ENCODE measurements at places on chromosomes 12 and 14.

DNA sequence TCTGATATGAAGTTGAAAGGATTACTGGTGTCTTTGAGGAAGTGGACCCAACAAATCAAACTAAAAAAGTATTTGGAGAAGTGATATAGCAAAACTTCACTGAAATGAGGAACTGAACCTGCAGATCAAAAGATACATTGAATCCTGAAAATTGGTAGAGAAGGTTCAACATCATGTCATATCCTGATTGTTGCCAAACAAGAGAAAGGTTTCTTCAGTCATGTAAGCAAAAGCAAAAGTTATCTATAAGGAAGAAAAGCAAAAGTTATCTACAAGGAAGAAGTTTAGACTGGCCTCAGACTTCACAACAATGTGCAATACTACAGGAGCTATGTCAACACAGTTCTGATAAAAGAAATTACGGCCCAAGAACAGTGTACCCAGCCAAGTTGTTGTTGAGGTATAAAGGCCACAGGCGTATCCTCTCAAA lies 142.7 kb downstream of the RAD51B start:
- no peak for DNase-seq

- DNase-seq: no peak
Measured at GRCh38 chr12:6567112-6567670, 900 bp downstream of the NOP2 start.

- no peak for DNase-seq
Measured at GRCh38 chr12:4251216-4251891, 22.2 kb upstream of the CCND2 start.

- DNase-seq: no peak
Measured at GRCh38 chr12:68487721-68488309, 122.9 kb upstream of the RAP1B start.

DNA sequence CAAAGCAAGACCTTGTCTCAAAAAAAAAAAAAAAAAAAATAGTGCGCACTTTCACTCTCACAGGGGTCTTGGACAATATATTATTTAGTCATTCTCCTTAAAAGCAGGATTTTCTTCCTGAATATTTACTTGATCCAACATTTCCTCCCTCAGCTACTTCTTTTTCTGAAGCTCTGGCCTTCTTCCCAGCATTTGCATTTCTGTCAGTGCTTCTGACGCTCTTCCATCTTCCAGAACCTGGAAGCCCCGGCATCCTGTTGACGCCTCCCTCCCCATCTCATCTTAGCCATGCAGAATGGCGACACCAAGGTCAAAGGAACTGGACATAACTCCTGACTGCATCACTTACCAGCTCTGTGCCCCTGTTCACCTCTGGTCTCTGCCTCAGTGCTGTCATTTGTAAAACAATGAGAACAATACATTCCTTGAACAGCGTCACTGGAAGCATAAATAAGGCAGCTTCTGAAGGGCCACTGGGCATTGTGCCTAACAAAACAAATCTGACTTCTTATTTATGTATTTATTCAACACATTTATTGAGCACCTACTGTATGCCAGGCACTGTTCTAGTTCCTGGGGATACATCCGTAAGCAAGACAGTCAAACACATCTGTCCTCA lies 90.9 kb upstream of the MDM1 start:
- DNase-seq: no peak

- DNase-seq: no peak
Measured at GRCh38 chr14:56136571-56137452, 18.6 kb downstream of the PELI2 start.

DNA sequence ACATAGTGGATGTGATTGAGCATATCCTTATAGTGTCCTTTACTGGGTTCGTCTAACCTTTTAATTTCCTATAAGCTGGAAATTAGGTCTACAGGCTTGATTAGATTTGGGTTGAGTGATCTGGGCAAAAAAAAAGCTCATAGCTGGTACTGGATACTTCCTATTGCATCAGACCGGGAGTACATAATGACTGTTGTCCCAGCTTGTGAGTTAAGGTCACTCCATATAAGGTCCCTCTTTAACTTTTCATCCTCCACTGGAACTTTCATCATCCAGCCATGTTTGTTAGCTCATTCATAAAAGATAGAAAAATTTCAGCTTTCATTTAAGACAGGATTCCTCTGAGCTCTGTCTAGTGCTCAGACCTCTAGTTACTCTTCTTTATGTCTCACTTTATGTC lies 80.8 kb downstream of the C14orf132 start:
- DNase-seq: no peak

DNA sequence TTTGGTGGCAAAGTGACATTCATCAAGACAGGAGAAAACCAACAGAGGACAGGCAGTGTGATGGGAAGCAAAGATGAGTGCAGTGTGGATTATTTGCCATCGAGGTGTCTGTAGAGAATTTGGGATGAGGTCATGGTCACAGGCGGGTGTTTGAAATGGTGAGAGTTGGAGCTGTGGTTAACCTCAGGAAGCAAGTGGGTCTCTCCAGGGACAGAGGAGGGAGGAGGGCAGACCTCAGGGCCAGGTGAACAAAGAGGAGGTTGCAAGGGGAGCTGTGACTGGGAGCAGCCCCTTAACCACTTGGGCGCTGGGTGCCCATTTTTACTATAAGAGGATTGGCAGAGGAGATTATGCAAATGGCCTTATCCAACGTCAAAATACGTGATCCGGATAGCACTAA lies 7.0 kb downstream of the FZD10 start:
- no peak for DNase-seq

DNA sequence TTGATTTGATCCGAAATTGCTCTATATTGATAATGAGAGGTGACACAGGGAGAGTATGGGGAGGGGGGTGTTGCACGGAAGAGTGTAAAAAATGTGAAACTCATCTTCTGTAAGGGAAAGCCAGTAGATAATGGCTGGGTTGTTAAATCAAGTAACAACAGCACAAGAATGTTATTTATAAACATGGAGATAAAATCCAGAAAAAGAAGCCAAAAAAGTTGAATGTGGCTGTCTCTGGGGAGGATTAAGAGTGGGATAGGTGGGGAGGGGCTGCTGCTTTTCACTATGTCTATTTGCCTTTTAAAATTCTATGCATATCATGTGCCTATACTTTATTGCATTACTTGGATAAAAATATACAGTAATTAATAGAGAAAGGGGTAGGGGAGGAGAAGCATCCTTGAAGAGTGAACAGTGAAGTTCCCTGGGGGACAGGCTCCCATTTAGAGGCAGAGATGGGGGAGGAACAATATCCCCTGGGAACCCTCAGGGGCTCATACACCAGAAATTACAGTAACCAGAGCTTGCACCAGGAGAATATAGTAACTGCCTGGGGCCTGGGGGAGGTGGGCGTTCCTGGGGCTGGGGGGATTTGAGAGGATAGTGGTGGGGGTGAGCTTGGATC lies 39.2 kb upstream of the ANKRD9 start:
- DNase-seq: no peak

DNA sequence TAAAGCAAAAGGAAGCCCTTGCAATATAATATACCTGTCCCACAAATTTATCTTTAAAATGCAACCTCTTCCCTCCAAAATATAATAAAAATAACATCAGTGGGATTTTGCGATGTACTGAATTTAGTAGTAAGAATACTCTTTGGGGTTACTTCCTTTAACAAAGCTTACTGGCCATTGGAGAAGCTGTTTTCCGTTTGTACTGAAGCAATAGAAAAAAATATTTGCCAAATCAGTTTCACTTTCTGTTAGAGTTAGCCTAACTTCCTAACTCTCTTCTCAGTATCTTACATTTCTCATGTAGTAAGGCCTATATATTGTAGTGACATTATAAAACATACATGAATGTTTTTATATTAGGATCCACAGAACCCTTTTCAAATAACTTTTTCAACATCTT lies 3.7 kb downstream of the MAX start:
- DNase-seq: no peak

- no peak for DNase-seq
Measured at GRCh38 chr12:131242741-131243496, 289.2 kb downstream of the ADGRD1 start.

- no peak for DNase-seq
Measured at GRCh38 chr14:67360470-67361206, 510 bp downstream of the EIF2S1 start.

GRCh38 chr14:55297611-55298499 lies 26.6 kb downstream of the FBXO34 start:
- no peak for DNase-seq

DNA sequence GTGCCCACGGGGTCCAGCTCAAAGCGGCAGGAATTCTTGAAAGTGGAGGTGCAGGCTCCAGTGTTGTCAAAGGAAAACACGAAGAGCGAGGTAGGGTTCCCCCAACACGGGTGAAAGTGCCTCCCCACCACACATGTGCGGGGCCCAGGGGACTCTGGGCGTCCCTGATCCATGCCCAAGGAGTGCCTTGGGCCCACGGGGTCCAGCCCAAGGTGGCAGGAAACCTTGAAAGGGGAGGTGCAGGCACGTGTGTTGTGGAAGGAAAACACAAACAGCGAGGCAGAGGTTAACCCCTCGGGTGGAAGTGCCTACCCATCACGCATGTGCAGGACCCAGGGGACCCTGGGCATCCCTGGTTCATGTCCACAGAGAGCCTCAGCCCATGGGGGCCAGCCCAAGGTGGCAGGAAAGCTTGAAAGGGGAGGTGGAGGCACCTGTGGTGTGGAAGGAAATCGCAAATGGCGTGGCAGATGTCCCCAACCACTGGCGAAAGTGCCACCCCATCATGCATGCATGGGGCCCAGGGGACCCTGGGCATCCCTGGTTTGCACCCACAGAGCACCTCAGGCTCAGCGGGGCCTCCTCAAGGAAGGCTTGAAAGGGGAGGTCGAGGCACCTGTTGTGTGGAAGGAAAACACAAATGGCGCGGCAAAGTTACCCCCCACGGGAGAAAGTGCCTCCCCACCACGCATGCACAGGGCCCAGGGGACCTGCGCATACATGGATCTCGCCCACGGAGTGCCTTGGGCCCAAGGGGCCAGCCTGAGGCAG lies 584.6 kb downstream of the ALG10 start:
- DNase-seq: no peak

DNA sequence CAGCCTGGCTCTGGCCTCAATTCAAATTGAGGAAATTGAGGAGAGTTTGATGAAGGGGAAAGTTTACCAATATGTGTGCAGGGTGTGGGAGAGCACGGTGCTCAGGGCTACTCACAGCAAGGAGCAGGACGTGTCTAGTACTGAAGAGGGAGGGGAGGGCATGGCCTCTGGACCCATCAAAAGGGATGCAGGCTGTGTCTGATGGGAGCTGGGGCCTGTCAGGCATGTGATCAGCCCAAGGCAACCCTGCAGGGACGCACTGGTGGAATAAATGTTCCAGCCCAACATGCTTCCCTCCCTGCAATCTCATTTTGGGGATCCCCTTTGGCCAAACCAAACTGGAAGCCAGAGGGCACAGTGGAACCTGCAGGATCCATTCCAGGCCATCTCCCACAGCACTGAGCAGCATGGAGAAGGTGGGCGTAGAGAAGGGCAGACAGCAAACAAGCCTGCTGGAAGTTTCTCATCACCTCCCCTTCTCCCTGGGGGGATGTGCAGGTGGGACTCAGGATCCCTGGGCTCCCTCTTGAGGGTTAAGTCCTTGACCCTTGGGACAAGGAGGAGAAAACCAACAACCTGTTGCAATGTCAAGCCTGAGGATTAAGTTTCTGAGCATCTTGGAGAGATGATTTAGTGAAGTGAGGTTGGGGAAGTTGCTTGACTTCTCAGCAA lies 17.8 kb upstream of the RBM19 start:
- no peak for DNase-seq

GRCh38 chr12:108475396-108475795 lies 39.7 kb upstream of the FICD start:
- no peak for DNase-seq

- DNase-seq: peak; percentile 18
Measured at GRCh38 chr12:47686645-47687240, 19.1 kb downstream of the RPAP3 start.

GRCh38 chr12:120999191-121000120 lies 16.8 kb downstream of the C12orf43 start:
- no peak for DNase-seq

DNA sequence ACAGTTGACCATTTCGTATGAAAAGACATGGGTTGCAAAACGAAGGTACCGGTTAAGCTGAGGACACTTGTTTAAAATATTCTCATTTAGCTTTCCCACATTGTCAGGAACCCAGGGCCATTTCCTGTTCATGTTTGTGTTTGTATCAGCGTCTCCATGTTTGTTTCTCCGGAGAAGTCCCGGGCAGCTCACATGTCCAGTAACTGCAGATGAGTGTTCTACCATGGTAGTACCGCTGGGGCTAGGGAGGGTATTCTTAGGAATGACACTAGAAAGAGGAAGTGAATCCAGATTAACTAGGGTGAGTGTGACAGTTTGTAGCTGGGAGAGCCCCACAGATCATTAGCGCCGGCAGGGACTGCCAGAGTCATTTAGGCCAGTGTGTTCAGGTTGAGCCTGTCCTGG lies 50.0 kb upstream of the EVL start:
- no peak for DNase-seq

DNA sequence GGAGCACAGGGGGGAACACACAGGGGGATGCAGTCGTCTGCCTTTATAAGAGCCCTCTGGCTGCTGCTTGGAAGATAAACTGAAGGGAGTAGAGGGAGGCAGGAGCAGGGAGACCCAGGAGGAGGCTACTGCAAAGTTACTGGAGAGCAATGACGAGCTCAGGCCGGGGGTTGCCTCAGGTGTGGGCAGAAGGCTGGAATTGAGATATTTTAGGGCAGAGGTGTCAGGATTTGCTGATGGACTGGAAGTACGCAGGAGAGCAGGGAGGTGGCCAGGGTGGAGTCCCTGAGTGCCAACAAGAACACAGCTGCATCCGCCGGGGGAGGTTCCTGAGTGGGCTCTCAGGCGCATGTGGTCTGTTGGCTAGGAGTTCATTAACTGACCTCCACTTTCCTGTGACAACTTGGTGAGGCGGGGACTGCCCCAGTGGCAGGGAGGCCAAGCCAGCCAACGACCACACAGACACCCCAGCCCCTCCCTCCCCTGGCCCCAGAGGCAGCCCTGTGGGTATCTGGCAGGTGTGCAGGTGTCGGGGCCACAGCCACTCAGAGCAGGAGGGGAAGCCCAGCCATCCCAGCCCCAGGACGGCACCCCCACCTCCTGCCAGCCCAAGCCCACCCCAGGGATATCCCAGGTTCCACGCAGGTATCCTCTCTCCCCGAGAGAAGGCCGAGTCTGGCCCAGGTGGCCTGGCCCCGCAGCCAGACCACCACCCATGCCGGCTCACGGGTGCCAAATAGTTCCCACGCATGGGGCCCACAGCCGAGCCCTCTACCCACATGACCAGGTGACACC lies 85.4 kb downstream of the NCOR2 start:
- DNase-seq: no peak

DNA sequence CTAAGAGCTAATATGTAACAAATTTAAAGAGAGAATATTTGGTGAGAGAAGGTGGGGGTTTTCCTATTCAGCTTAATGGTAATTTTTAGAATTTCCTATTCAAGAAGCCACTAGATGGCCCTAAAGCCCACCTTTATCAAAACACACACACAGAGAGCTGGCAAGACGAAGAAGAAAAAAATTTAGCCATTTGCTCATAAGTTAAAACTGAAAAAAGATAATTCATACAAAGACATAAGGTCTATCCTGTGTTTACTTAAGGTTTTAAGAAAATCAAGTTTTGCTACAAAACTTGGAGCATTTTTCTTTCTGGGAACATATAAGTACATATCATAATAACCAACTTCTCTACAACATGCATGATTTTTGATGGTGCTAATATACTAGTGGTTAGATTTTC lies 46.8 kb upstream of the PCED1B start:
- peak; percentile 13 for DNase-seq
